Smooth muscle cell of the brain vasculature (primary cell): ENCODE measurements at places on chromosomes 4 and X.

DNA sequence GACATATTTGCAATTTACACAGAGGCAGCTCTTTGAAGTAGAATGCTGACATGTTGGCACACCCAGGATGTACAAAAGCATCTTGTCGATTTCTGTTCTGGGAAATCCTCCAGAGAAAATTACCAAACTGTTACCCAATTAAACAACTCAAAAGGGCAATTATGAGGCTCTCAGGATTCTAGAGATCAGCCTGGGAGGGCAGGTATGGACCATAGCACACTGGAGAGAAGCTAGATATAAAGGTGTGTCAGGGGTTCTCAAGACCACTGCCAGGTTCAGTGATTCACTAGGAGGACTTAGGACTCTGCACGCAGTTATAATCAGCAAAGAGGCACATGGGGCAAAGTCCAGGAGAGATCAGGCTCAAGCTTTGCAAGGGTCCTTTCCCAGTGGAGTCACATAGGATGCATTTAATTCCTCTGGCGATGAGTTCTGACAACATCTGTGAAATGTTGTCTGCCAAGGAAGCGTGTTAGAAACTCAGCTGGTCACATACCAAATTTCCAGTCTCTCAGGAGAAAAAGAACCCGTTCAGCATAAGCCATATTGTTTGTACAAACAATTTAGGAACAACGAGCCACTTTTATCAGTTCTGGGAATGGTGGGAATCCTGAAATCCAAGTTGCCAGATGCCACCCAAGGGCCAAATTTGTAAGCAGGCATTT, 100.8 kb downstream of the SYTL5 start:
- no peak for DNase-seq

GRCh38 chr4:18847249-18847890, 825.8 kb upstream of the LCORL start:
- DNase-seq: no peak

GRCh38 chr4:114250439-114250891, 271.0 kb upstream of the ARSJ start:
- peak; percentile 61 for DNase-seq

DNA sequence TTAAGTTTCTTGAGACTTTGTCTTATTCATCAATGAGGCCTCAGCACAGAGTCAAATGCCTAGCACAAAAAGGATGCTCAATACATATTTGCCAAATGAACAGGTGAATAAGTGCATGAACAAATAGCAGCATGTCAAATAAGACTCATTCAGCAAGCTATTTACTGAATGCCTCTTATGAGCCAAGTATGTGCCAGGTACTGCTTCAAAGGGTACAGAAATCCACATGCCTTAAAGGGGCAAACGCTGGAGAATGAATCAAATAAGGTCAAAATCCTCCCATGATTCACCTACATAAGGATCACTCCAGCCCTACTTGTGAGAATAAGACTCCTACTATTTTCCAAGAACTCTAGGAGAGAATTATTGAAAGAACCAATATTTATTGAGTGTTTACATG, 260.2 kb upstream of the CPEB2 start:
- no peak for DNase-seq

- DNase-seq: no peak
These were observed 1.4 kb upstream of the SORCS2 start for GRCh38 chr4:7190691-7191545.

DNA sequence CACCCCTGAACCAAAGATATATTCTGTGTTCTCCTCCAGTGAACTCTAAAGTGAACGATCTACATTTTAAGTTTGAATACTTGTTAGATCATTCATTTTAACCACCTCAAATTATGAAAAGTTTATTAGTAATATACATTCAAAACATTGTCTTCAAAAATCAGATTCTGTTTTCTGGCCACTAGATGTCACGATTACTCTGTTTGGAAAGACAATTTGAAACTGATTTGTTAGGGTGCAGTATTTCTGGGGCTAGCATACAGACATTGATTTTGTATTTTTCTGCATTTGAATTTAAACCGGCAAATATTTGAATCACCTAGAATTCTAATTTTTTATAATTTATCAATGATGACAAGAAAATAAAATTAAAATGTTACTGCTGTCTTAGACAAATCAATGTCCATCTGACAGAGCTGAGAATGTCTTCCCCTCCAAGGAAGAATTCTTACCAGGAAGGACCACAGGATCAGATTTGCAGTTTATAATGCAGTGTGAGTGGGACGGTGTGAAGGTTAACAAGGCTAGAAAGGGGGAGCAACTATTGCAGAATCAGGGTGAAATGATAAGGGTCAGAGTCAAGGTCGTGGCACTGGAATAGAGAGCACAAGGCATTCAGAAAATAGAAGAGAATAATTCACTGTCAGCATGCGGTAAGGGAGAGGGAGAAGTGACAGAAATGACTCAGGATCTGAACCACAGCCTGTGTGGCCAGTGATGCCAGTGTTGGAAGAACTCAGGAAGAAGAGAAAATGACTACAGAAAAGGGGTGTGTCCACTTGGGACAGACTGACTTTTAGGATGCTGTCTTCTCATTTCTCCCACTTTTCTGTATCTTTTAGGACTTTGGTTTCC, 91.6 kb downstream of the ANXA10 start:
- DNase-seq: peak; percentile 13

- DNase-seq: no peak
These were observed 22.2 kb downstream of the C4orf50 start for GRCh38 chr4:5995901-5996623.

DNA sequence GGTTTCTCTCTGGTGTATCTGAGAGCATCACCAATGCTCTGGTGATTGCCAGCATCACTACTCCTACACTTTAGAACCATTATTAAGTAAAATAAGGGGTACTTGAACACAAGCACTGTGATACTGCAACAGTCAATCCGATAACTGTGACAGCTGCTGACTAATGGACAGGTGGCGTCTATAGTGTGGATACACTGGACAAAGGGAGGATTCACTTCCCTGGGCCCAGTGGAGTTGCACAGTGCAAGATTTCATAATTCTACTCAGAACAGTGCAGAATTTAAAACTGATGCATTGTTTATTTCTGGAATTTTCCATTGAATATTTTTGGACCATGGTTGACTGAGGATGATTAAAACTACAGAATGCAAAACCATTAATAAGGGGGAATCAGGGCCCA, 97.8 kb downstream of the SHROOM3 start:
- no peak for DNase-seq

DNA sequence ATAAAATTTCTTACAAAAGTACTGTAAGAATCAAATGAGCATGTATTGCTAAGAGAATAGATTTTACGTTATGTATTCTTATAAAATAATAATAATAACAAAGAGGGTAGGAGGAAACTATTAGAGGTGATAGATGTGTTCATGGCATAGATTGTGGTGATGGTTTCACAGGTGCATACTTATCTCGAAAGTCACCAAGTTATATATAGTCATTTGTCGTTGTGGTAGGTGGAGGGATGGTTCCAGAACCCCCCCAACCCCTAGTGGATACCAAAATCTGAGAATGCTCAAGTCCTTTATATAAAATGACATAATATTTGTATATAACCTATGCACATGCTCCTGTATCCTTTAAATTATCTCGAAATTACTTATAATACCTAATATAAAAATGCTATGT, 36.7 kb upstream of the H2AZ1 start:
- DNase-seq: no peak

GRCh38 chr4:56326363-56326762, 60.9 kb downstream of the AASDH start:
- DNase-seq: no peak

GRCh38 chrX:47164420-47164819, 19.4 kb downstream of the RBM10 start:
- no peak for DNase-seq

- DNase-seq: no peak
These were observed 5.6 kb downstream of the GAR1 start for GRCh38 chr4:109821185-109821584.
